Esophagus squamous epithelium (tissue), 5 donors: ENCODE measurements at places on chromosomes 4 and X. TPM values are rescaled to one million over a fixed set of nuclear protein-coding genes. Genes with fewer than 3 reads are reported as not detected.
A peak's percentile ranks its signal among the peaks of the same experiment; 100 is the strongest.

DNA sequence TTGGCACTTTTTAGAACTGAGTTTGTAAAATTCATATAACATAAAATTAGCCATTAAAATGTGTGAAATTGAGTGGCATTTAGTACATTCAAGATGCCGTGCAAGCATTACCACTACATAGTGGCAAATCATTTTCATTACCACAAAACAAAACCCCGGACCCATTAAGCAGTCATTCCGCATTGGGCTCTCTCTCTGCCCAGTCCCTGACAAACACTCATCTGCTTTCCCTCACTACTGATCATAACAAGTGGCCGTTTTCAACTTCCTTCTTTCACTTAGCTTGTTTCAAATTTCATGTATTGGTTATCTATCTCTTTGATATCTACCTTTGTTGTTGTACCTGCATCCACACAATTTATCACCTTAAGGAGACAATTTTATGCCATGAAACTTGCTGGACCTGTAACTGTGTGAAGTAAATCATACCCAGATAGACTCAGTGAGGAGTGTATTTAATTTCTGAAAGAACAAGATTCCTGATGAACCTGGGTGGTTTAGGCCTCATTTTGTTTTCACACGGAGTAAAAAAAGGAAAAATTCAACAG lies 202.1 kb downstream of the OR13H1 start:
- no peak overlapping the region for H3K27ac ChIP-seq
- H3K36me3 ChIP-seq = no peaks in the 10 kb centered on the region
- DNase-seq = no peak

DNA sequence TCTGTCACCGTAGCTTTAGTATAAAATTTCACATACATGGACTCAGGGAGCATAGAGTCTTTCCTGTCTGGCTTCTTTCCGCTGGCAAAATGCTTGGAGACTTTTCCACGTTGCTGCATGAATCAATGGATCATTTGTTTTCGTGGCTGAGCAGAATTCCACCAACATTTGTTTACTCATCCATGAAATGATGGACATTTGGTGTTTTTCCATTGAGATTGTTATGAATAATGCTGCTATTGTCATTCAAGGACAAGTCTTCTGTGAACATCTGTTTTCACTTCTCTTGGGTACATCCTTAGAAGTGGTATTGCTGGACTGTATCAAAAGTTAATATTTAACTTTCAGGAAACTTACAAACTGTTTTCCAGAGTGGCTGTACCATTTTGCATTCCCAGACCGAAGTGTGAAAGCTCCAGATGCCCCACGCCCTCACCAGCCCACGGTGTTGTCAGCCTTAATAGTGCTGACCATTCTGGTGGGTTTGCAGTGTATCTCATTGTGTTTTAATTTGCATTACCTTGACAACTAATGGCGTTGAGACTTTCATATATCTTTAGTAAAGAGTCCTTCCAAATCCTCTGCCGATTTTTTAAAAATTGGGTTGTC lies 5.8 kb upstream of the TMEM271 start:
- no peak for DNase-seq
- H3K36me3 ChIP-seq = no peaks in the 10 kb centered on the region
- H3K4me1 ChIP-seq = peaks cover 5% of the 10 kb centered on the region
- no peak overlapping the region for H3K4me3 ChIP-seq

MTM1 gene
- total RNA-seq = 12.7 TPM

AREG gene
- 51.4 TPM for total RNA-seq

PPP1R3F gene
- total RNA-seq = 10.7 TPM

DCAF8L1 gene
- not detected for total RNA-seq

DNA sequence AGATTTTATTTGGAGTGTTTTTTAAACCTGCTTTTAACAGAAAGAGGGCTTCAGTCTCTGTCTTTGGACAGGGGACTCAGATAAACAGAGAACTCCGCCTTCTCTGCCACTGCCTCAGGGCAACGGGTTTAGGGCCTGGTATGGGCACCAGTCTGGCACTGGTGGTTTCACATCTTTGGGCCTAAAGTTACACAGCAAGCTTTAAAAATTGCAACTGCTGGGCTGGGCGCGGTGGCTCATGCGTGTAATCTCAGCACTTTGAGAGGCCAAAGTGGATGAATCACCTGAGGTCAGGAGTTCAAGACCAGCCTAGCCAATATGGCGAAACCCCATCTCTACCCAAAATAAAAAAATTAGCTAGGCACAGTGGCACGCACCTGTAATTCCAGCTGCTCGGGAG lies 10.3 kb upstream of the NAT8L start:
- no peak for DNase-seq
- peaks cover 10% of the 10 kb centered on the region for H3K4me1 ChIP-seq
- H3K4me3 ChIP-seq = no peak overlapping the region
- H3K27me3 ChIP-seq = no peaks in the 10 kb centered on the region
- H3K36me3 ChIP-seq = no peaks in the 10 kb centered on the region

CITED1 gene
- total RNA-seq = not detected

GRCh38 chr4:43835869-43836268 lies 612.7 kb downstream of the KCTD8 start:
- no peak overlapping the region for H3K27ac ChIP-seq
- H3K36me3 ChIP-seq = no peaks in the 10 kb centered on the region
- DNase-seq = no peak
- H3K27me3 ChIP-seq = no peaks in the 10 kb centered on the region
- H3K4me3 ChIP-seq = no peak overlapping the region

PALLD gene
- 437 TPM for total RNA-seq

- no peak overlapping the region for H3K27ac ChIP-seq
- DNase-seq = no peak
- H3K4me3 ChIP-seq = no peak overlapping the region
- peaks cover 9% of the 10 kb centered on the region for H3K4me1 ChIP-seq
These were observed 4.8 kb upstream of the CCSER1 start for GRCh38 chr4:90122355-90122748.

DNA sequence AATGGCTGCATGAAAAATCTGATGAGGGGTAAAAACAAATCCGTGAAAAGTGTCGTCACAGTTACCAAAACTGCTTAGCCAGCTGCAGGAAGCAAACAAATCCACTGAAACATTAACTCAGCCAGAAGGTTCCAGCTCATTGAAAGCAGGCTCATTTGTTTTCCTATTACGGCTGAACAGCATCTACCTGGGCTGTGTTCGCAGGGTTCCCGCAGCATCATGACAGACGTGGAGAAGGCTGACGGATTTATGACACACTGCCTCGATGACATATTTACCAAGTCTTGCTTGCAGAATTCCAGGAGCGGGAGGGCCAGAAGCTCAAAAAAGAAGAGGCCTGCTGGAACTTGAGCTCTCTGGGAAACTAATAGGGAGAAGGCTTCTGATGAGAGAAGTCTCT lies 781.1 kb downstream of the RAB28 start:
- H3K4me3 ChIP-seq = no peak overlapping the region
- H3K4me1 ChIP-seq = no peaks in the 10 kb centered on the region
- no peak overlapping the region for H3K27ac ChIP-seq
- no peaks in the 10 kb centered on the region for H3K27me3 ChIP-seq
- no peak for DNase-seq

SLC25A43 gene
- total RNA-seq = 33.7 TPM

ANOS1 gene
- total RNA-seq = 1.3 TPM

GRCh38 chr4:110623718-110624397 lies 981 bp upstream of the PITX2 start:
- no peaks in the 10 kb centered on the region for H3K36me3 ChIP-seq
- DNase-seq = no peak
- peaks cover 12% of the 10 kb centered on the region for H3K4me1 ChIP-seq
- H3K4me3 ChIP-seq = peak overlapping the region; percentile 54
- H3K27ac ChIP-seq = peak overlapping the region; percentile 71

GRCh38 chrX:108211301-108211700 lies 119.7 kb downstream of the ATG4A start:
- H3K27ac ChIP-seq = no peak overlapping the region
- no peaks in the 10 kb centered on the region for H3K4me1 ChIP-seq
- no peaks in the 10 kb centered on the region for H3K36me3 ChIP-seq
- H3K4me3 ChIP-seq = no peak overlapping the region

DNA sequence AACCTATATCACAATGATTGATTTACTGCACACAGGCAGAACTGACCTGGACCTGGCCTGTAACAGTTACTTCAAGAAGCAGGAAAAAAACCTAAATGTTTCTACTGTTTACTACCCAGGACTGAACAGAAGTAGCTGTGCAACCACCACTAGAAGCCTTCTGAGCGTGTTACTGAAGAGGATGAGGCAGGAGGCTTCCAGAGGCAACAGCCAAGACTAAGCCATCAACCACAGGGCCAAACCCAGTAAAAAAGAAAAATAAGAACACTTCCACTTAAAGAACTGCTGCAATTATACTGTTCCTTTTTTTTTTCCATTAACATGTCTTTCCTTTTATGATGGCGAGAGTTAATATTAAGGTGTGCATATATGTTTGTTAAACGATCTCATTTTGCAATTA lies 29.4 kb upstream of the TTC29 start:
- H3K27me3 ChIP-seq = no peaks in the 10 kb centered on the region
- no peak overlapping the region for H3K4me3 ChIP-seq
- no peaks in the 10 kb centered on the region for H3K4me1 ChIP-seq
- no peak overlapping the region for H3K27ac ChIP-seq
- H3K36me3 ChIP-seq = no peaks in the 10 kb centered on the region

TKTL1 gene
- total RNA-seq = not detected

DNA sequence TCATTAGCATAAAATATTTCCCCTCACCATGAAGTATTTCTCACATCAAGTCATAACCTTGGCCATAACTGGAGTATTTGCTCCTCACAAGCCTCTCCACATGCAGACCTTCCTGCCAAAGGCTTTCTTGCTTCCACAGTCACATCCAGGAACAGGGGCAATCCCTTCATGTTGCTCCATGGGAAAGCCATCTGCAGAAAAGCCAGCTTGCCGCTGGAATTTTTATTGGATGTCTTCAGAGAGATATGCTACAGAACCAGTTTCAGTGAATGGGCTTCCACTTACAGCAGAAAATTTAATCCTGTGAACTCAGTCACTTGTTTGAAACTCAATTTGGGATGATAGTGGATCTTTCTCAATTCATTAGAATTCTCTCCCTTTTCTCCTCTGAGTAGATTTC lies 3.2 kb upstream of the CDKN2AIP start:
- no peaks in the 10 kb centered on the region for H3K27me3 ChIP-seq
- H3K4me1 ChIP-seq = peaks cover 3% of the 10 kb centered on the region
- H3K27ac ChIP-seq = no peak overlapping the region
- H3K4me3 ChIP-seq = no peak overlapping the region
- peaks cover 4% of the 10 kb centered on the region for H3K36me3 ChIP-seq
- no peak for DNase-seq

ERVMER34-1 gene
- total RNA-seq = 2.7 TPM

- H3K4me3 ChIP-seq = no peak overlapping the region
- H3K36me3 ChIP-seq = no peaks in the 10 kb centered on the region
- DNase-seq = no peak
These were observed 1.2 kb upstream of the EFHC2 start for GRCh38 chrX:44344687-44345086.

AKAP14 gene
- total RNA-seq = not detected

DNA sequence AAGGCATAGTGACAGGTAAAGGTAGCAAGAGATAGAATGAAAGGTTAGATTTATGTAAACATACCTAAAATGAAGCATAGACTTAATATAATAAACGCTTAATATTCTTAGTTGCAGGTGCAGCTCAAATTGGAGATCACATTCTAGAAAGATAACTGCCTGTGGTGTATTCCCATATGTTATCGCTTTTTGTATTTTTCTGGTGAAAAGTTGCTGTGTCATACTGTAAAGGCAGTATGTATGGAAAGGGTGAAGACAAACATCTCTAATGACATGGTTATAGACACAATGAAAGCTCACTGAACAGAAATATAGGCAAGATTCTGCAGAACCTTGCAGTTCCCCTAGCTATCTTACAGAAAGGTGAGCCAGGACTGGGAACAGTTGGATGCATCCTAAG lies 240.3 kb downstream of the DCLK2 start:
- DNase-seq = no peak
- no peaks in the 10 kb centered on the region for H3K27me3 ChIP-seq
- H3K4me3 ChIP-seq = no peak overlapping the region
- no peaks in the 10 kb centered on the region for H3K4me1 ChIP-seq

GRCh38 chr4:152970102-152970820 lies 34.1 kb downstream of the FHDC1 start:
- H3K4me3 ChIP-seq = no peak overlapping the region
- no peaks in the 10 kb centered on the region for H3K36me3 ChIP-seq
- H3K4me1 ChIP-seq = peaks cover 11% of the 10 kb centered on the region
- no peak for DNase-seq
- peak overlapping the region; percentile 68 for H3K27ac ChIP-seq

DNA sequence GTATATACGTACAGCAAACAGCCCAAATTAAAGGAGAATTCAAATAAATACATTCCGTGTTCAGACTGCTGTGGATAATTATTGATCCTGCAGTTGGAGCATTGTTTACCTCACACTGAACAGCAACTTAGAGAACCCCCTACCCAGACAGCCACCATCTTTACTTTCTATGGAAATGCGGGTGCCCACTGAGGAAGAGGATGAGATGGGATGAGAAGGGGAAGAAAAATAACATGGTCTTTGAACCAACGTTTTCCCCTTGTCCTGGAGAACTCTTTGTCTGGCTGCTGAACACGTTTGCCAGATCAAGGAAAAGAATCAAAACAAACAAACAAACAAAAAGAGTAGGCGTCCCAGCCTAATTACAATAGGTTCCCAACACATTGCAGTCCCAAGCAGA lies 1.5 kb downstream of the TSPAN5 start:
- H3K27ac ChIP-seq = no peak overlapping the region
- H3K27me3 ChIP-seq = no peaks in the 10 kb centered on the region
- peaks cover 24% of the 10 kb centered on the region for H3K4me1 ChIP-seq
- peak overlapping the region; percentile 87 for H3K4me3 ChIP-seq
- no peaks in the 10 kb centered on the region for H3K36me3 ChIP-seq

MAGEC3 gene
- not detected for total RNA-seq

- no peaks in the 10 kb centered on the region for H3K27me3 ChIP-seq
- no peak for DNase-seq
- no peak overlapping the region for H3K4me3 ChIP-seq
- no peaks in the 10 kb centered on the region for H3K4me1 ChIP-seq
These were observed 8.7 kb upstream of the TBC1D14 start for GRCh38 chr4:6900956-6901355.

DNA sequence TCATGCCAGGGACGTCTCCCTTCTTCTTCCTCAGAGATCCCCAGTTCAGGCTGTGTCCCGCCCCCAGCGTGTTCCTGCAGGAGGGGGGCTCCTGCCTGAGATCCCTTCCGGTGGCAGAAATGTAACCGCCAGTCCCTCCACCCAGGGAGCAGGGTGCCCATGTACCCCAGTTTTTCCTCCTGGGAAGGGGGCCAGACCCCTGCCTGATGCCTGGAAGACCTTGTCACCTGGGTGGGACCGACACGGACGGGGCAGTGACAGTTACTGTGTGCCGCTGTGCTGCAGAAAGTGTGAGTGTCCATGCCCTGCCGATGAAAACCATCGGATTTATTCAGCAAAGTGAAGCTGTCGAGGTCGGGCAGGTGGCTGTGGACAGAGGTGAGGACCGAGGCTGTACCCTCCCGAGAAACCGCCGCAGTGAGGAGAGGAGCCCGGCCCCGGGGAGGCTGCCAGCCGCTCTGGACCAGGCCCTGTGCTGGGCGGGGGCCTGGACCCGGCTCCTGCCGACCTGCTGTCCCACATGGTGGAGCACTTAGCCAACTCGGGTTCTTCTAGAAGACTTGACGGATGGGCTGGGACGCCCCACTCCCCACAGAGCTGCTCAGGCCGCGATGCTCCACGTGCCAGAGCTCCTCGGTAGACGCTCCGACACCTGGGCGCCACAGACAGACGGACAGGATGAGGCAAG lies 36.7 kb upstream of the HMX1 start:
- no peak overlapping the region for H3K4me3 ChIP-seq
- no peaks in the 10 kb centered on the region for H3K36me3 ChIP-seq
- no peak overlapping the region for H3K27ac ChIP-seq
- DNase-seq = no peak
